IPS-NIHi11 (cell line): ENCODE measurements at places on chromosomes 3 and 15.

GRCh38 chr3:113825090-113825489 is 13.5 kb upstream of the GRAMD1C start:
- peak; percentile 32 for DNase-seq

DNA sequence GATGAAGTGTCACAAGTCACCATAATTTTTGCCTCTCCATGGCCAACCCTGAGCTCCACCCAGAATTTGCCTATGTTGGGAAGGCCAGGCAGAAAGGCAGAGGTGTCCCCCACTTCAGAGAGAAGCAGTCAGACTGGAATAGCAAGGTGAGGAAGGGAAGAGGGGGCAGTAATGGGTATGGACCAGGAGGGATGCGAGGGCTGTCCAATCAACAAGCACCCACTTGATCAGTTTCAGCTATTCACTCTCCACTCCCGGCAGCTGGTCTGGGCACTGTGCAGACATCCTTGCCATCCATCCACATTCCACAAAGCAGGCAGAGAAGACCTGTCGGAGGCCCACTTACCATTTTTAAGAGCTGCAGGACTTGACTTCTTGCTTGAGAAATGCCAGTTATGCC is 43.5 kb upstream of the CTNNB1 start:
- DNase-seq, result no peak

GRCh38 chr3:62911526-62911925 is 36.3 kb upstream of the CADPS start:
- DNase-seq, result no peak

DNA sequence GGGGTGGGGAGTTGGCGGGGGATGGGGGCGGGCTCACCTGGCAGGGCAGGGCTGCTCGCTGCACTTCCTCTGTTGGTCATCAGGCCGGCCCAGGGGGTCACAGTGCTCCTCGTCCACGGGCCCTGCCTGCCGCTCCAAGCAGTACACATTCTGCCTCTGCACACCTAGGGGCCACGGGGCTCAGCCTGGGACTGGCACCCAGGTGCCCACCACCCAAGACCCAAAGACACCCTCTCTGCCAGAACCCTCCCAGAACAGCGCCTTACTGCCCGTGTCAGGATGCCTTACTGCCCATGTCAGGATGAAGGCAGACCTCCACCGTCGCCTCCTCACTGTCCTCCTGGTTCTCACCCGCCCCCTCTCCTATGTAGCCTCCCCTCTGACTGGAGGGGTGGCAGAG is 43.2 kb downstream of the ADAMTS7 start:
- DNase-seq, result no peak

GRCh38 chr15:52243697-52244555 is 51.7 kb downstream of the MYO5C start:
- DNase-seq, result no peak
